ENCODE measurements at places on chromosomes 5 and 9.

GRCh38 chr9:123423311-123423640 is 67.3 kb downstream of the CRB2 start:
- no peak for DNase-seq

- no peak for DNase-seq
Observed at GRCh38 chr5:72920690-72921502, 34.9 kb upstream of the FCHO2 start.

DNA sequence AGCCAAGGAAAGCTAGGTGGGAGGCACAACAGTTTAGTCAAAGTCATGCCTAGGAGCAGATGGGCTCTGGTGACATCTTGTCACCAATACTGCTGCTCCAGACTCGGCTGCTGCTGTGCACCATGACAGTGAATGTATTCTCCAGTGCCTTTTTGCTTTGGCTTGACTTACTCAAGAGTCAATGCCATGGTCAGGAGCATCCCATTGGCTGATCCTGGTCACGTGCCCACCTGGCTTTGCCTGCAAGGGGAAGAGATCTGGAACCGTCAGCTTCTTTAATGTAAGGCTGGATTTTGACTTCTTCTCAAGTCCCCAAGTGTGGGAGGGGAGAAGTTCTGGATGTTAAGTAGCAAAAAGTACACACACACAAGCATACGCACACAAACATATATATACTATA is 19.9 kb upstream of the MUSK start:
- no peak for DNase-seq

DNA sequence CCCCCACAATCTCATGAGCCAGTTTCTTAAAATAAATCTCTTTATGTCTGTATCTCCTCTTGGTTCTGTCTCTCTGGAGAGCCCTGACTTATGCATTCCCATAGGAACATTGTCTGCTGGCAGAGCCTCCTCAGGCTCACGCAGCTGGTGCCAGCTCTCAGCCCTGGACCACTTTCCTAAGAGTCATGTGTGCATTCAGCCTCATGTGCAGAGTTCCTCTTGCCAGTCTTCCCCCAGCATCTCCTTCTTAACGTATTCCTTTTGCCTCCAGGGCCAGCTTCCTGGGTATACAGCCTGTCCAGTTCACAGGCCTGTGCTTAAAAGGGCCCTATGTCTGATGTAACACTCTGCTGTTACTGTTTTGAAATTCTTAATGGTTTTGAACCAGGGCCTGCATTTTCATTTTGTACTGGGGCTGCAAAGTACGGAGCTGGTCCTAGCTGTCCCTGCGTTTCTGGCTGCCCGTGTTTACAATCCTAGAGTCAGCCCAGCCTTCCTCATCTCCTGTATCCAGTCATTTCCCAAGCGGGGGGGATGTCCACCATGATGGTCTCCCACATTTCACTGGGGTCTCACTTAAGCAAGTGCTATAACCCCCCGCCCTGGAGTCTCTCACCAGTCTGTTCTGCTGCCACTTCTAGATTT is 18.1 kb downstream of the ANKRD33B start:
- no peak for DNase-seq

GRCh38 chr9:13140843-13141592 is 138.5 kb downstream of the MPDZ start:
- DNase-seq = no peak

GRCh38 chr5:147223948-147224791 is 10.7 kb upstream of the STK32A start:
- no peak for DNase-seq

DNA sequence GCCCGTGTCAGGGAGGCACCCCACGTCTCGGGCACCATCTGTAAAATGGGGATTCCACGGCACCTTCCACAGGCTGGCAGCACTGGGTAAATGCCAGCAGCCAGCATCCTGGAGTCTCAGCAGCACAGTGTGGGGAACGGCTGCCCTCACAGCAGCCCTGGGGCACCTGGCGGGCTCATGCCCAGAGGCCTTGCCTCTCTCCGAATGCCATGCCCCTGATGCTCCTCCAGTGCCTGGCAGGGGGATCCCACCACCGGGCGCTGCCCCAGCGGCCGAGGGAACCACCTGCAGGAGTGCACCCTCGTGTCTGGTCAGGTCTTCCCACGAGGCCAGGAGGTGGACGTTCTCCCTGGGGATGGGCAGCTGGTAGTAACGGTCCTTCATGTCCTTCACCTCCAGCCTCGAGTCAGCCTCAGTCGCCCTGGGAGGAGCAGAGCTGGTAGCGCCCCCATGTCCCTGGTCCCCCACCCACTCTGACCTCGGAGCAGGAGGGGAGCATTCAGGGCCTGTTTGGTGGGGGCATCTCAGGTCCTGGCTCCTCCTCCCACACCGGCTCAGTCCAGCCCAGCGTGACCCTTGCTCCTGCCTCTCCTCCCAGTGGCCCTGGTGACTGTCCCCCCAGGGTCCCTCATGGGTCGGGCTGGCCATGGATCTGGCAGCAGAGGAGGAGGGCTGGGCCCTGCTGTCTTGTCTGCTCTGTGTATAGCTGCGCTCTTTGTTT is 49.9 kb upstream of the NRARP start:
- no peak for DNase-seq
